ENCODE measurements at places on chromosomes 5 and 9.

GRCh38 chr5:179124853-179125788, 64.9 kb downstream of the ZNF354C start:
- DNase-seq: no peak

- DNase-seq: no peak
Observed at GRCh38 chr5:33043343-33043997, 332.3 kb downstream of the NPR3 start.

GRCh38 chr5:78500028-78500427, 139.6 kb downstream of the SCAMP1 start:
- DNase-seq: no peak

- no peak for DNase-seq
Observed at GRCh38 chr5:119312403-119312802, 43.4 kb upstream of the TNFAIP8 start.

- DNase-seq: no peak
Observed at GRCh38 chr5:67181648-67182221, 14.9 kb downstream of the CD180 start.

GRCh38 chr9:82489201-82489821, 500.7 kb downstream of the SPATA31D1 start:
- no peak for DNase-seq

GRCh38 chr5:91212714-91213092, 170.4 kb downstream of the ARRDC3 start:
- no peak for DNase-seq

DNA sequence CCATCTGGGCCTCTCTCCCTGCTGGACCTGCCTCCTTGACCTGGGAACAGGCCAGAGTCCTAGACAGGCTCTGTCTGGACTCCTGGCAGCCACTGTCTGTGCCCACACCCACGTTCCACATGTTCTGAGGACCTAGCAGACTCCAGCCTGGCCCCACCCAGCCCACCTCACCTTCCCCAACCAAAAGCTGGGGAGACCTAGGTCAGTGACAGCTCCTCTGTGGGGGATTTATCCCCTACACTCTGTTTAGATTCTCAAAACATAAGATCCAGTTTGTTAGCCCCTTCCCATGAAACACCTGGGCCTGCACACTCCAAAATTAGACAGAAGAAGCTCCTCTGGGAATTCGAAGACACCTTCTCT, 59.8 kb upstream of the ADAMTS2 start:
- DNase-seq: no peak

DNA sequence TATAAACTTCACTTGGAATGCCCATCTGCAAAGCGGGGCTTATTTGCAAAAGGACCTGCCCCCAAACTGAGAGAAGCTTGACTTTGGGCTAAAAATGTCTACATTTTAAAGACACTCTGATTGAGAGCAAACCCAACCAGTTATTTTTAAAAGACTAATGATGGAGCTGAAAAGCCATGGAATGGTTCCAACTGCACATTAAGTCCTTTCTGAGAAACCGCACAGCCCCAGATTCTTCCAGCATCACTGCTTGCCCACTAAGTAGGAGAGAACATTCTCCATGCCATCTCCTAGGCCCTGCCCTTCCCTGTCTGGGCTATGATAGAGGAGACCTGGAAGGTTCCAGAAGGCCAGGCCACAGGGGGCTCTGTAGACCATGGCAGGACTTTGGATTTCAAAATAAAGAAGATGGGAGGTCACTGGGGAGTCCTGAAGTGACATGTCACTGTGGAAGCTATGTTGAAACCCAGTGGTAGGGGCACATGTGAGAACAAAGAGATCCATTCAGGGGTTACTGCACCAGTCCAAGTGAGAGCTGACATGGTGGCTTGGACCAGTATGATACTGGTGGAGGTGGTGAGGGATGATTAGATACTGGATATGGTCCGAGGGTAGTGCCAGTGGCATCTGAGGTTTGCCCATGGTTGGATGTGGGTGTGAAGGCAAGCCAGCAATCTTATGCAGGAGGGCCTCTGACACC, 179.2 kb downstream of the DAB2IP start:
- no peak for DNase-seq

- DNase-seq: no peak
Observed at GRCh38 chr9:137390553-137391410, 32.2 kb downstream of the EXD3 start.

GRCh38 chr5:170159101-170159698, 53.5 kb downstream of the FOXI1 start:
- no peak for DNase-seq

GRCh38 chr5:140251527-140251973, 51.4 kb downstream of the PFDN1 start:
- peak; percentile 21 for DNase-seq

DNA sequence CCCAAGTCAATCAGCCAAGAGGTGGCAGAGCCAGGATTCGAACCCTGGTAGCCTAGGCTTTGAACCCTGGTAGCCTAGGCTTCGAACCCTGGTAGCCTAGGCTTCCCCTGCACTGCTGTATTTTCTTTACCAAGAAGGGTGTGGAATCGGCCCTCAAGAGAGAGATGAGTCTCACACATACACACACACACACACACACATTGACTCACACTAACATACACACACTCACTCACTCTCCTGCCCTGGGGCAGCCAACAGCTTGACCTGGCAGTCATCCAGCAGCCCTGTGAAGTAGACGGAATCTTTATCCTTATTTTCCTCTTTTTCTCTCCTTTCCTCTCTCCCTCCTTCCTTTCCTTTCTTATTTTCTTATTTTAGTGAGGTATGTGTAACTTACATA, 55.4 kb upstream of the RPL26L1 start:
- DNase-seq: no peak

- no peak for DNase-seq
Observed at GRCh38 chr9:133103987-133104505, 17.0 kb downstream of the RALGDS start.

DNA sequence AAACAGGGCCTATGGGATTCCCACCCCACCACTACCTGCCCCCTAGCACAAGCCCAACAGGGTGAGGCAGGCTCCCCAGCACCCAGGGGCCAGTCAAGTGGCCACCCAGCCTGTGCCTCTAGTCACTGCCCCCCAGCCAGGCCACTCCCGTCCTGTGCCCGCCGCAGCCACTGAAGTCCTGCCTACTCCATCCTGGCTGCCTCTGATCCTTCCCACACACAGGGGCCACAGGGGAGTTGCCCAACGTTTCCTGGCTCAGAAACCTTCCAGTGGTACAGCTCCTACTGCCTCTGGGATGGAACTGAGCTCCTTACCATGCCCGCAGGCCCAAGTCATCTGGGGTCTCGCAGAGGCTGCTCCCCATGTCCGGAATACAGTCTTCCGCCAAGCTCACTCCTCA, 70.2 kb upstream of the STXBP1 start:
- no peak for DNase-seq

DNA sequence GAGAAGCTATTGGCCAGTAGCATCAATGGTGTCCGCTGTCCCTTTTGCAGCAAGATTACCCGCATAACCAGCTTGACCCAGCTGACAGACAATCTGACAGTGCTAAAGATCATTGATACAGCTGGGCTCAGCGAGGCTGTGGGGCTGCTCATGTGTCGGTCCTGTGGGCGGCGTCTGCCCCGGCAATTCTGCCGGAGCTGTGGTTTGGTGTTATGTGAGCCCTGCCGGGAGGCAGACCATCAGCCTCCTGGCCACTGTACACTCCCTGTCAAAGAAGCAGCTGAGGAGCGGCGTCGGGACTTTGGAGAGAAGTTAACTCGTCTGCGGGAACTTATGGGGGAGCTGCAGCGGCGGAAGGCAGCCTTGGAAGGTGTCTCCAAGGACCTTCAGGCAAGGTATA, 10.8 kb downstream of the TRIM32 start:
- DNase-seq: no peak

DNA sequence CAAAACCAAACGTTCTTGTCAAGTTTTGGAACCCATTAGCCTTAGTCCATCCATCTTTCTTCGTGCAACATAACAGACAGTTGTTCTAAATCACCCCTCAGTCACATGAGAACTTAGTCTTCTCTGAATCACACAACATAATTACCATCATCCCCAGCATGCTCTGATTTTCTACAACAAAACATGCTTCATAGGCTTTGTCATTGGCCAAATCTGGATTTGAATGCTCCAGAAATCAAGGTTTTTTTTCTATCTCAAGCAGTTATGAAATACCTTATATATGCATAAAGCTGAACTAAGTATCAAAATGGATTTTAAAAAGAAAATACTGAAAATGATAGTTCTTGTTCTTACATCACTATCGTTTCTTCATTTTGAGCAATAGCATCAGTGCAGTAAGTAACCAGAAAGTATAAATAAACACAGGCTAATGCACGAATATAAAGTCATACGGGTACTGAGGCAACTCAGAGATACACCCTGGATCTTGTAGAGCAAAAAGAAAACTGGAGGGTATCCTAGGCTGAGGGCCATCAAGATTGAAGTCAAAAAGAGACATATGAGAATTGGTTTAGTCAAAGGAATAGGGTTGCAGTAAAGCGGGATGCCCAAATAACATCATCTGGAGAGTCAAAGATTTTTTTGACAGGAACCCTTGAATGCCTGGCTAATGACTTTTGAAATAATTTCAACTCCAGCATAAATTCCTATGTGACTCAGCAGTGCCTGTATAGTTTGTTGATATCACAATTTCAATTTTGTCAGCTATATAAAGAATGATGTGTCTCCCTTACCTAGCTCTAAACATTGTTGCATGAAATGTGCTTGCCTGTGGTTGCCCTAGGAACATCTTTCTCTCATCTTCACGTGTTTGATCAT, 164.7 kb downstream of the ADAMTSL1 start:
- no peak for DNase-seq

GRCh38 chr9:74330487-74331214, 166.5 kb upstream of the RORB start:
- DNase-seq: no peak

DNA sequence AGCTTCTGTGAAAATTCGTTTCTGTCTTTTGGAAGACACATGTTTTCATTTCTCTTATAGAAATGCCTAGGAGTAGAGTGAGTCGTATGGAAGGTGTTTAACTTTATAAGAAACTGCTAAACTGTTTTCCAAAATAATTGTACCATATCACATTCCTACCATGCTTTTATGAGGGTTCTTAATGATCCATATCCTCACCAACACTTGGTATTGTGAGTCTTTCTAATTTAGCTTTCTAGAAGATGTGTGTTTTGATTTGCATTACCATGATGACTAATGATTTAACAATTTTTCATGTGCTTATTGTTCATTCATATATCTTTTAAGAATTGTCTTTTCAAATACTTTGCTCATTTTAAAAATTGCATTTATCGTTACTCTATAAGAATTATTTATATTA, 223.6 kb downstream of the COMMD10 start:
- DNase-seq: no peak

GRCh38 chr5:167509076-167509475, 782.4 kb upstream of the WWC1 start:
- no peak for DNase-seq

GRCh38 chr9:93096131-93096802, at the start of gene CARD19:
Gene CARD19 (plus strand): TSS chr9:93096217. CDS start chr9:93096346, 129 bp downstream.
- no peak for DNase-seq

DNA sequence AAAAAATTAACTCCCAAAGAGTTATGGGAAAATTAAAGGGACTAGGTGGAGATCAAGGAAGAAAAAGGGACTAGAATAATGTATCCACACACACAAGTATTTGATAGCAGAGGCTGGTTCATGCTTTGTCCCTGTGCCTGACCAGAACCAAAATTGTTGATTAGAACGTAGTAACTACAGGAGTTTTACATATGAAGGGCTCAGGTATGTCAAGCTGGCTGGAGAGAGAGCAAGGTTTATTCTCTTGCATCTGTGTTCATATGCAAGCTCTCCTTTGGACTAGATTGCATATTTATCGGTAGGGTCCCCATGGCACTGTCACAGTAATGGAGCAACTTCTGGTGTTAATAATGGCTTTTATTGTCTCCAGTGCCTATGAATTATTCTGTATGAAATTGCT, 239.9 kb upstream of the TRPM3 start:
- DNase-seq: no peak

All from activated CD4-positive, alpha-beta T cell treated with anti-CD3 and anti-CD28 coated beads, Interleukin-2, amount 50 U/mL, for 24 hours (primary cell).